ENCODE measurements at places on chromosomes 5 and 9.
A peak's percentile ranks its signal among the peaks of the same experiment; 100 is the strongest.

DNA sequence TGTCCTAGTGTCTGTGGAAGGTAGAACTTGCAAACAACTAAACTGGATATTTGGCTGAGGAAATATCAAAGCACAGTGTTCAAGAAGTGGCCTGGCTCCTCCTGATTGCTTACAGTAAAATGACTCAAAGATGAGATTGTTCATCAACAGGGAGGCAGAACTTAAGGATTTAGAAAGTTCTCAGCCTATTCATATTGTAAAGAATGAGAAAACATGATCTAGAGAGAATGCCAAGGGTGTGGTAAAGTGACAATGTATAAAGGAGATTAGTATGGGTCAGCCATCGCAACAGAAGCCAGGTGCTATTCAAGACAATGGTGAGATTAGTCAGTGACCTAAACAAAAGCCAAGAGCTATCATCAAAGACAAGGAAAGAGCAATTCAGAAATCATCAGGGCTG lies 372.3 kb downstream of the SPOCK1 start:
- no peak for DNase-seq

DNA sequence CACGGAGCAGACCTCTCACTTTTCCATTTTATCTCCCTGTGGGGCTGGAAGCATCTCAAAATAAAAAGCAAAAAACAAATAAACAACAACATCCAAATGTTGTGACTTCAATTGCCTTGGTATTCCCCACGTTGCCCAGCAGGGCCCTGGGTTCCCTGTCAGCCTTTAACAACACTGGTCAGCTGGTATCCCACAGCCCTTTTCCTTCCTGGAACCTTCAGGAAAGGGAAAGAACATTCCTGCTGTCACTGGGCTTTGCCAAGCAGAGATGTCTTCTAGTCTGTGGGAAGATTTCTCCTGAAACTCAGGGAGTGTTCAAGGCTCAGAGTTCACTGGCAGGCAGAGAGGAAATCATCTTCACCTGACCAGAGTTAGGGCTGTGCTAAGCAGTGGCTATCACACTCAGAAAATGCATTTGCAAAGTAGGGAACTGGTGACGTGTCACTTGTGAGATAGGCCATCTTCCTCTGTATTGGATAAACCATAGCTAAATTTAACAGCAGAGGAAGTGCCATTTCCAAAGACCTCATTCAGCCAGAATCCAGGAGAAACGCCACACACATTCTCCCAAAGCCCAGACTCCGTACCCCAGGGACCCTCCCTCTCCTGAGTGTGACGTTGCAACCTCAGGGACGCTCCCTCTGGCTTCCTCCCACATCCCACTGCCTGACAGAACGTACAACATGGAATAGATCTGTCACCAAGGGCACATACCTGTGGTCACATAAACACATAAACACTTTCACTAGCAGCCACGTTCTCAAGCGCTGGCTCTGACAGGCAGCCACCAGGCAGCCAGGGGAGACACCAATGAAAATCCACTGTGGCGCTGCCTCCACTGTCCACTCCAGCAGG lies 274.0 kb upstream of the DAPK1 start:
- DNase-seq, result peak; percentile 28

GRCh38 chr5:40614466-40614865 lies 65.2 kb upstream of the PTGER4 start:
- no peak for DNase-seq

- DNase-seq, result no peak
These were observed 145.3 kb upstream of the SGCD start for GRCh38 chr5:156181656-156182055.

DNA sequence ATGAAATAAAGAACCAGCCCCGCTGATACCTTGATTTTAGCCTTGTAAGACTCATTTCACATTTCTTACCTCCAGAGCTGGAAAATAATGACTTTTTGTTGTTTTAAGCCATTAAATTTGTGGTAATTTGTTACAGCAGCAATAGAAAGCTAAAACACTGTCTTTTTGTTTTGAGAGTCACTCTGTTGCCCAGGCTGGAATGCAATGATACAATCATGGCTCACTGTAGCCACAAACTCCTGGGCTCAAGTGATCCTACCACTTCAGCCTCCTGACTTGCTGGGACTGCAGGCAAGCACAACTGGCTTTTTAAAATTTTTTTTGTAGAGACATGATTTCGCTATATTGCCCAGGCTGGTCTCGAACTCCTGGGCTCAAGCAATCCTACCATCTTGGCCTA lies 34.7 kb upstream of the MYO10 start:
- no peak for DNase-seq
